Stimulated activated CD4-positive, alpha-beta T cell treated with anti-CD3 and anti-CD28 coated beads, TNF-alpha, amount 100 ng/mL, for 4 hours (primary cell): ENCODE measurements at places on chromosomes 1 and 21.

- no peak for DNase-seq
Observed at GRCh38 chr1:2110738-2111673, 60.8 kb downstream of the PRKCZ start.

- DNase-seq = no peak
Observed at GRCh38 chr1:100127226-100127625, 5.5 kb downstream of the SASS6 start.

- DNase-seq = no peak
Observed at GRCh38 chr1:43327549-43328292, 9.9 kb upstream of the MPL start.

- no peak for DNase-seq
Observed at GRCh38 chr21:36254106-36254941, 65.7 kb upstream of the MORC3 start.

DNA sequence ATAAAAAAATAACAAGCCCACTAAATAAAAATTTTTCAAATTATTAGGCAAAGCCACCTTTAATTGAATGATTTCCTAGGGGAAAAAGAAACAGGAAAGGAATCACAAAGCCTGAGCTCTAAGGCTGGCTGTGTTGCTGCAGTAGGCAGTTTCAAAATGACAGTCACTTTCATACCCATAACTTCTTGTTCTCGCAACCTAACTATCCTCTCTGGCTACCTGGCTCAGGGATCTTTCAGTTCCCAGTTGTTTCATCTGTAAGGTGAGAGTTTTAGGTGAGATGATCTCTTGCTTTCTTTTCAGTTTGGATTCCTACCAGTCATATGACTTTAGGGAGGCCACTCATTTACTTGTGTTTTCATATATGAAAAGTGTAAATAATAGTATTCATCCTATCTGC is 226.1 kb downstream of the ASTN1 start:
- DNase-seq = no peak

- no peak for DNase-seq
Observed at GRCh38 chr1:205246351-205247119, 18.8 kb downstream of the TMCC2 start.

DNA sequence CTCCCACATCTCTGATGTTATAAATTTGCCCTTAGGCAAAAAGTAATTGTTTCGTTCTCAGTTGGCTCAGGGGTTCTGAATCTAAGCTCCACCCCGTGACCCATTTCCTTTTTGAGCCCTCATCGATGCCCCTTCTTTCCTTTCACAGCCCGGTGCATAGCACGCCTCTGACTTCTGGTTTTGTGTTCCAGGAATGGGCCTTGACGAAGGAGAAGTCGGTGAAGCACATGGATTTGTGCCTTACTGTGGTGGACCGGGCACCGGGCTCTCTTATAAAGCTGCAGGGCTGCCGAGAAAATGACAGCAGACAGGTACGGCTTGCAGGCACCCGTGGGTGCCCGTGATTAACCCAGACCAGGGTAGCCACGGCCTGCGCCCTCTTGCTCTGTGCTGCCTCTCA is 151.9 kb downstream of the PGBD5 start:
- no peak for DNase-seq

DNA sequence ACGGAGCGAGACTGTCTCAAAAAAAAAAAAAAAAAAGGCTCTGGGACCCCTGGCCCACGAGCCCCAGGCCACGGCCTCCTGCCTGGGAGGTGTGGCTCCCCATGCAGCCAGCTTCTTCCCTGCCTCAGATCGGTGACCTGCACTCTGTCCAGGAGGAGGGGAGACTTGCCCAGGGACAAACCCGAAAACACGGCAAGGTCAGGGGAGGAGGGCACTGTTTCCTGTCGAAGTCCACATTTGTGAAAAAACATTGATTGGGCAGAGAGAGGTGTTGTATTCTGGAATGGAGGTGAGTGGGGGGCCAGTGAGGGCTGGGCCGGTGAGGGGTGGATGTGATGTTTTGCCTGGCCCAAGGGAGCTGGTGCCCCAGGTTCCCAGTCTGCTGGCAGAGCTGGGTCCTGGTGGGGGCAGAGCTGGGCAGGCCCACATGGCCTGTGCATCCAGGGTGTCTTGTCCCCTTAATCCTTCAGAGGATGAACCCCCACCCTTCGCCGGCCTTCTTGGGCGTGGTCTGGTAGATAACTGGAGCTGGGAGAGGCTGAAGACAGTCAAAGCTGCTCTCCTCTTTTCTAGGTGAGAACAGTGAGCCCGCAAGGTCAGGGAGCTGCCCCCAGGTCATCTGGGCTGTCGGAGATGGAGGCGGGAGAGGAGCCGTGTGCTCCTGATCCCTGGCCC is 12.4 kb upstream of the FAAP20 start:
- DNase-seq = no peak

DNA sequence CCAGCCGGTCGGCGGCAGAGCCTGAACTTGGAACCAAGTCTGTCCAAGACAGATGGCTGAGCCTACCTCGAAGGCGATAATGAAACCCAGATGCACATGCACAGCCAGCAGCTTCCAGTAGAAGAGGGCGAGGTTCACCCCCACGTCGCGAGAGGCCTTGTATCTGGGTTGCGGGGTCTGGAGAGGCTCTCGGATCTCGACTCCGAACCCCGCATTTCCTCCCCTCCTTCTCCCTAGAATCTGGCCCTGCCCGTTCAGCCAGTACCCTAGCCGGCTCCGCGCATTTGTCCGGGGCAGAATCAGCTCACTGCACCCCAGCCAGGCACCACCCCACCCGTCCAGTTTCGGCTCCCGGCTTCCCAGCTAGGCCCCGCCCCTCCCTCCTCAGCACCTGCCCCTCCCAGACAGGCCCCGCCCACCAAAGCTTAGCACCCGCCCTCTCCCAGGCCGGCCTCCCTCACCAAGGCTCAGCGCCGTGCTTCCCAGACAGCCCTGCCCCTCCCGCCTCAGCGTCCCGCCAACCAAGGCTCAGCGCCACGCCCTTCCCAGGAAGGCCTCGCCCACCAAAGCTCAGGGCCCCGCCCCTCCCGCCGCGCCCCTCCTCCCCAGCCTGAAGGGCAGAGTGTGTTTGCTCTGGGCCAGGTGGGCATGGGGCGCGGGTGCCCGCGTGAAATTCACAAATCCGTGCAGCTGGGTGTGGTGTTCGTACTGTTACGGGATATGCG is 4.8 kb upstream of the ARHGEF19 start:
- peak; percentile 90 for DNase-seq

- DNase-seq = no peak
Observed at GRCh38 chr1:213724640-213725536, 262.9 kb upstream of the PROX1 start.

- no peak for DNase-seq
Observed at GRCh38 chr1:2210084-2210653, 15.6 kb upstream of the FAAP20 start.

DNA sequence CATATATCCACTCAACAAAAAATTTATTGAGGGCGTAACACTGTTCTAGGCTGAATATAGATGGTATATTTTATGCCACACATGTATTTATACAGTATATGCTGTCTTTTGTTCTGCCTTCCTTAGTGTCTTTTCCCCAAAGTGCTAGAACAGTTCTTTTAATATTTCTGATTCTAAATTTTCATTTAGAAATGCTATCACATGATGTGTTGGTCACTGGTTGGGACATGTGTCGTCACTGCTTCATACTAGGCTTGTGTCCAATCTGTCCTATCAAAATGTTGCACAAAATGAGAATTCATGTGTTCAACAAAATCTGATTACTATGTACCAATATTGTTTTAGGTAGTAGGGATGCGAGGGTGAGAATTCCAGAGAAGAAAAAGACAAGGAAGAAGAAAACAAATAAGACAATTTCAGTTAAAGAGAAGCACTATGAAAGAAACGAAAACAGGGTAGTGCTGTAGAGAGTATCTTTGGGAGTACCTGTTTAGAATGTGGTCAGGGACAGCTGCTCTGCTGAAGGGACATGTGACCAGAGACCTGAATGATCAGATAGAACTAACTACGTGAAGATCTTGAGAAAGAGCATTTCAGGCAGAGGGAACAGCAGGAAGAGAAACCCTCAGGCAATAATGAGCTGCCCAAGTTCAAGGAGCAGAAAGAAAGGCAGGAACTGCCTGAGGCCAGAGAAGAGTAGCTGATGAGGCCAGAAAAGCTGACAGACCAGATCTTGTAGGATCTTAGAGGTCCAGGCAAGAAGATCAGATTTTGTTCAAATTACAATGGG is 1.3 kb downstream of the KMO start:
- DNase-seq = no peak

- DNase-seq = no peak
Observed at GRCh38 chr1:203036537-203036936, 10.2 kb downstream of the PPFIA4 start.

DNA sequence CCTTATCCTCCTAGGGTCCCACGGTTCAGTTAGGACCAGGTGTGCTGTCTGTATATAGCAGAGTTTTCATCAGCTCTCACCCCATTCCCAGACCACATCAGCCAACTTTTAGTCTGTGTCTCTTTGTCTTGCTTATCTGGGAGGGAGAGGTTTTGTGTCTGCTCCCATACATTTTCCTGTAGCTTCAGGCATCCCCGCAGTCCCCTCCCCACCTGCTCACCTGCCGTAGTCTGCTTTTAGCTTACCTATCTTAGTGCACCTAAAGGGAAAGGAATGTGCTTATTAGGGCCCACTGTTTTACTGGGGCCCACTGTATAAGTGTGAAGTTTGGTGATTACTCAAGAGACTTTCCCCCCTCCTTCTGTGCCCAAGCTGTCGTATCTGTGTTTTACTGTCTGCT is 225.1 kb downstream of the PLA2G4A start:
- DNase-seq = no peak

- no peak for DNase-seq
Observed at GRCh38 chr1:99672530-99673213, 26.8 kb downstream of the PALMD start.

DNA sequence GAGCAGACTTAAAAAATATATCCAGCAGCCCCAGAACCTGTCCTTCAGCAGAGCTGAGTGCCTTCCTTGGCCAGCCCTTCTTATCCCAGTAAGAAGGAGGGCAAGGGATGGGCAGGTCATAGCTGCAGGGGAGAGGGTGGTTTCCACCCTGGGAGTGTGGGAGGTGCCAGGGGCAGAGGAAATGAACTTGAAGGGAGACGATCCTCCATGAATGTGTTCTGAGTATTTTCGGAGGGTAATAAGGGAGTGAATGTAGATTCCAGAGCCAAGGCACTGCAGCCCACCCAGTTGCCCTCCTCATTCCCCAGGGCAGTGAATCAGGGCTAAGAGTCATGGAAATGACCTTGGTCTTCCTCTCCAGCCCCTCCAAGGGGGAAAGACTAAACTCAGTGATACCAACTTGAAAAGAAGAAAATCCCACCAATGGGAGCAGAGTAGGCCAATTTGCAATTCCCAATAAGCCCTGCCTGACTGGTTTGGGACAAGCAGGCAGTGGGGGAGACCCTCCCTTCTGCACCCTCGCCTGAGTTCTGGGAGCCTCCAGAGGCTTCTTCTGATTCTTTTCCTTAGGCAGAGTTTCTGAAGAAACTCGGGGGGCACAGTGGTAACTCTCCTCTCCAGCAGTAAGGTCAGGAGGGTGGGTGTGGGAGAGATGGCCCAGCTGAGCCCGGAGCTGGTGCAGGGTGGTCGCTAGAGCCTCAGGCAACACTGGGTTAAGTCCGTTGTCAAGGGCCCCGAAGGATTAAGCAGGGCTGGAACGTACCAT is 4.2 kb downstream of the MYOG start:
- no peak for DNase-seq

GRCh38 chr21:46190491-46191131 is 6.4 kb upstream of the SPATC1L start:
- no peak for DNase-seq

DNA sequence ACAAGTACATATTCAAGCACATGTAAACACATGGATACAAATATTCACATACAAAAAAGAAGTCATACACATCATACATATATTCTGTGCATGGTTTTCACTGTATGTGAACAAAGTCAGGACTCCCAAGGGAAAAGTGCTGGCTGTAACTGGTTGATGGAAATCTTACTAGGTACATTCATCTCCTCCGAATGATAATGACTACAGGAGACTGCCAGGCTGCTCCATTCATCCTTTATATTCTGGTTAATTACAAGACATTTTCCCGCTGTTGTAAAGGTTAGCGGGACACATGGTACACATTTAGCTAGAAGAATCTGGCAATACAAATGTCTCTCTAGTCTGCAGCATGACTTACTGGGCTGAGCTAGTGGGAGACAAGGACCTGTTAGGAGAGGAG is 26.2 kb upstream of the HMGB4 start:
- no peak for DNase-seq

- no peak for DNase-seq
Observed at GRCh38 chr1:150235294-150235851, 539 bp downstream of the ANP32E start.

DNA sequence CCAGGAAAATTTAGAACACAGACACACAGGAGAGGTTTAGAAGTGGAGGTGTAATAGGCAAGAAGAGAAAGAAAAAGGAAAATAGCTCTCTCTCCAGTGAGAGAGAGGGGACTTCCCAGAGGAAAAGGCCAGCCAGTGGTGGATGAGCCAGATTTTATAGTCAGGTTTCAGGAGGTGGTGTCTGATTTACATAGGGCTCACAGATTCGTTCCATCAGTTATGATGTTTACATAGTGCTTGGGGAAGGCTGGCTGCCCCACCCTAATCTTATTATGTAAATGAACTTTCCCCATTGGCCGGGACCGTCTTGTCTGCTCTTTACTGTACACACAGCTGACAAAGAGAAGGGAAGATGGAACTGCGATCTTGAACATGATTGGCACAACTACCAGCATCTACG is 797.3 kb downstream of the PLA2G4A start:
- DNase-seq = no peak

DNA sequence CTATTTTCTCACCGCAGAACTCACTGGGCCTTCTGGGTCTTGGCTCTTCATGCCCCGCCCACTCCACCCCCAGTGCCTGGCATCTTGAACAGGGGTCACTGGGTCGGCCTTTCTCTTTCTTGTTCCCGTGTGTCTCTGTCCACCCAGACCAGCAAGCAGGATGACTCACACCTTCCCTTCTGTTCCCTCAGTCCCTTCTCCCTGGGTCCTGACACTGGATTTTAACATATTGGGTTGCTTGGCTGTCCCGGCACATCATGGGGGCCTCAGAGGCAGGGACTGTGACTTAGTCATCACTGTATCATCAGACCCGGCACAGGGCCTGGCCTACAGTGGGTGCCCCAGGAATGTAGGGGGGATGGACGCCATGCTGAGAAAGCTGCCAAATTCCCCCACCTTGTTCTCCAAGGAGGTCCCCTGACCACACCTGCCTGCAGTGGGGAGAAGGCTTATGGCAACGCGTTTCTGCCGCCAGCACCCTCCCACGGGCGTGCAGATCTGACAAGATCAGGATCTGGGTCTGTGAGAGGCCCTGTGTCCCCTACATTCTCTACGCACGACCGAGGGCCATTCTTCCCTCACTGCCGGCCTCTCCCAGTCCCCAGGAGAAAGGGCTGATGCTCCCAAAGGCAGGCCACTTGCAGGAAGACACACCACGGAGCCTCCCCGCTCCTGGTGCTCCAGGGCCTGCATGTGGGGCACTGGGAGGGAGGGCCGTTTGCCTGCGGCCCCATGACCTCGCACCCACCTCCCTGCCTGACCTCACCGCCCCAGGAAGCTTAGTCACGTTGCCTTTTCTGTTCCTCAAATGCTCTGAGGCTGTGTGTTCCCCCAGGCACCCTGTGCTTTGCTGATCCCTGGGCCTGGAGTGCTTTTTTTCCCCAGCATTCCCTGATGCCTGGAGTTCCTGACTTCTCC is 157.2 kb upstream of the TMEM51 start:
- no peak for DNase-seq

GRCh38 chr1:174914991-174915390 is 84.8 kb upstream of the CACYBP start:
- no peak for DNase-seq

- no peak for DNase-seq
Observed at GRCh38 chr1:38138498-38139233, 92.1 kb upstream of the POU3F1 start.
